ENCODE measurements at places on chromosomes 5 and 9.

- no peak for DNase-seq
These were observed 17.1 kb downstream of the GKAP1 start for GRCh38 chr9:83800236-83801033.

DNA sequence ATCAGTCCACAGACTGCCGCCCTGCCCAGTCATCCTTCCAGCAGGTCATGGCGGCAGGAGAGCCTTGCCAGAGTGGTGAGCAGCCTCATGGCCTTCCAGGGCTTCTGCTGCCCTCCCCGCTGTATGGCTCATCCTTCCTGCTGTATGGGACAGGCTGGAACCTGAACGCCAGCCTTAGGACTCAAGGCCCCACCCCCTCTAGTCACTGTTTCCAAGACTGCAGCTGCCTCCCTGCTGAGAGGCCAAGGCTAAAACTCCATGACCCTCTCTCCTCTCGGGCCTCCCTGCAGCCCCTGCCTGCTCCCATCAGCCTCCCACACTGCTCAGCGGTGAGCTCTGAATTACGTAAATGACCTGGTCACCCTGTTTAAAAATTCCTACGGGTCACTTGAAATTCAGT is 227.5 kb downstream of the AGTPBP1 start:
- no peak for DNase-seq

- no peak for DNase-seq
These were observed 447.3 kb upstream of the ARRDC3 start for GRCh38 chr5:91830361-91830953.

DNA sequence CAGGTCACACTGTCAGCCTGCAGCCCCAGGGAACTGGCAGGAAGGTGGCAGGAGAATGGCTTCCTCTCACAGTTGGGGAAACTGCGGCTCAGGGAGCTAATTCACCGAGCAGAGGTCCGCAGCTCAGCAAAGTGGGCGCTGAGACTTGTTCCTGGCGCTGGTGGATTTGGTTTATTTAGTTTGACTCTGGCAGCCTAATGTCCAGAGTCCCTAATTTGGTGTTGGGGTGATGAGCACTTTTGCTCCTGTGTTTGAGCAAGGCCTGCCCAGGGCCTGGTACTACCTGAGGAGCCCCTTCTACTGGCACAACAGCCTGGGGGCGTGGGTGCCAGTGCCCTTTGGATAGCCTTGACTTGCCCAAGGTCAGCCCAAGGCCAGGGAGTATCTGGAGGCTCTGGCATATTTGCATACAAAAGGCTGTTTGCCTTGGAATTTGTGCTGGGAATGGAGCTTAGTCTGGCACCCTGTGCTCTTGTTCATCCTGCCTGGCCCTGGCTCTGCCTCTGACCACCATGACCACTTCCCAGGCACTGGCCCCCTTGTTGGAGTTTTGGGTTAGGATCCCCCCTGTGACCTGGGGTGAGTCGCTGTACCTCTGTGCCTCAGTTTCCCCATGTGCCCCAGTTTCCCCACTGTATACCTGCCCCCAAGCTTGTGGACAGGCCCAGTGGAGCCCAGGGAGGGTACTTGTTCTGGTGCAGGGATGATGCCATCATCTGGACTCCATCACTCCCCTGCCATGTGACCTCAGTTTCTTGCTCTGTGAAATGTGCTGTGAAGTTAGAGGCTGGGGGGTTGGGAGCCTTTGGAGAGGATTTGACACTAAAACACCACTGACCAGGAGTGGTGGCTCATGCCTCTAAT is 1.4 kb downstream of the SUSD3 start:
- no peak for DNase-seq

DNA sequence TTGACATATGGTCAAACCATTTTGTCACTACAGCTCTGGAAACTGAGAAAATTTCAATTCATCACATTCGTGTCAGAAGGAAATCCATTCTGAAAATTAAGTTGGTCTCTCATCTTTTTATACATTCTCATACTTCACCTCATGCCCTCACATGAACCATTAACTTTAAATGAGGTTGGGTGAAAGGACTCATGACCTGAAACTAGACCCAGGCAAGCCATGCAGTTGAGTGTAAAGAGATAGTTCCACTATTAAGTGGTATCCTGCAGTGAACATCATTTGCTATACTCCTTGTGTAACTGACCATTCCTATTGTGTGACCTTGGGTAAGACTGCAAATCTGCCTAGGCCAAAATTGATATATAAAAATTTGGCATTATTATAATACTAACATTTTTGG is 299.6 kb upstream of the GRIN3A start:
- no peak for DNase-seq
